Large intestine (tissue), 12 donors: ENCODE measurements at places on chromosomes 12 and 14. TPM values are rescaled to one million over a fixed set of nuclear protein-coding genes. Genes with fewer than 3 reads are reported as not detected.
A peak's percentile ranks its signal among the peaks of the same experiment; 100 is the strongest.

- peak; percentile 23 for DNase-seq
Observed at GRCh38 chr12:111024205-111024801, 103.9 kb upstream of the MYL2 start.

- no peak for DNase-seq
Observed at GRCh38 chr14:102035914-102036313, 50.9 kb downstream of the HSP90AA1 start.

- DNase-seq: peak; percentile 90
Observed at GRCh38 chr12:7666595-7666994, 887 bp upstream of the APOBEC1 start.

DNA sequence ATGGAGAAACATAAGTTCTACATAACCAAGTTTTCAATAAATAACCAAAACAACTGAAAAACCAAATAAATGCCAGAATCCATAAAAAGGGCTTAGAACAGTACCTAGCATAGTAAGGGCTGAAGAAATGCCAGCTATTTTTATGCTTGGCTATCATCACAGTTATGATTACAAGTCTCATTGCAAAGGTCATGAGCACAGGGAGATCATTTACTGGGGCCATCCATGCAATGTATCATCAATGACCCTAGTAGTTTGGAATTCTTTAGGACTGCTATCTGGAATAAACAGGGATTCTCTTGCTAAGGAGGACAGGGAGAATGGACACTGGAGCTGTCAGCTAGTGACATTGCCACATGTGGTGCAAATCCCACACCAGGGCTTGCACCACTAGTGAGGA is 92.5 kb upstream of the NAP1L1 start:
- DNase-seq: no peak

TROAP gene
- polyA plus RNA-seq: 15.8 TPM

DNA sequence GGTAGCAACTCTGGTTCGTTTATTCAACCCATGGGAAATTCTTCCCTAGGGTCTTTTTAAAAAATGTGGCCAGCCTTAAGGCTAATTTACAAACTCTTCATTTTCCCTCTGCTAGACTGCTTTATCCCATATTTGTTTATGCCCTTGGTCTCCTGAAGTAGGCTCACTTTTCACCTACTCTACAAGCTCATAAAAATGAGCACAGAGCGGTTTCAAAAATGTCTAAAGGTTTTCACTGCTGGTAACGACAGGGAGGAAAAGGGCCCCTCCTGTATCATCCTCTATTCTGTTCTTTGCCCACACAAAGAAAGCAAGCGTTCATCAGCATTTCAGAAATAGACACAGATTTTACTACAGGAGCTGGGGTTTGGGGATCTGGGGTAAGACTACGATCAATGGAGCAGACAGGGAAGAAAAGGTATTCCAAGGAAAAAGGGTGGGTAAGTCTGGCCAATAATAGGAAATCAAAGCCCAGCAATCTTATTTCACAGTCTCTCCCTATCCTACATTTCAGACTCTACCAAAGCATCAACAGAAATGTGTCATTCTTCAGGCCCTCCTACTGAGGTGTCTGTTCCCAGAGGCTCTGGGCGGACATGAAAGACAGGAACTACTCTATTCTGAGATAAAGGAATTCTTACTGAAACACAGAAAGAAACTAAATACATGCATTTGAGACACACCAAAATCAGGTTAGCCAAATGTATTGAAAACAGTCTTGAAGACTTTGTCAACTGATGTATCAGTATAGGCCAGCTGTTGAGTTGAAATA is 86.4 kb downstream of the SPPL3 start:
- no peak for DNase-seq

DNA sequence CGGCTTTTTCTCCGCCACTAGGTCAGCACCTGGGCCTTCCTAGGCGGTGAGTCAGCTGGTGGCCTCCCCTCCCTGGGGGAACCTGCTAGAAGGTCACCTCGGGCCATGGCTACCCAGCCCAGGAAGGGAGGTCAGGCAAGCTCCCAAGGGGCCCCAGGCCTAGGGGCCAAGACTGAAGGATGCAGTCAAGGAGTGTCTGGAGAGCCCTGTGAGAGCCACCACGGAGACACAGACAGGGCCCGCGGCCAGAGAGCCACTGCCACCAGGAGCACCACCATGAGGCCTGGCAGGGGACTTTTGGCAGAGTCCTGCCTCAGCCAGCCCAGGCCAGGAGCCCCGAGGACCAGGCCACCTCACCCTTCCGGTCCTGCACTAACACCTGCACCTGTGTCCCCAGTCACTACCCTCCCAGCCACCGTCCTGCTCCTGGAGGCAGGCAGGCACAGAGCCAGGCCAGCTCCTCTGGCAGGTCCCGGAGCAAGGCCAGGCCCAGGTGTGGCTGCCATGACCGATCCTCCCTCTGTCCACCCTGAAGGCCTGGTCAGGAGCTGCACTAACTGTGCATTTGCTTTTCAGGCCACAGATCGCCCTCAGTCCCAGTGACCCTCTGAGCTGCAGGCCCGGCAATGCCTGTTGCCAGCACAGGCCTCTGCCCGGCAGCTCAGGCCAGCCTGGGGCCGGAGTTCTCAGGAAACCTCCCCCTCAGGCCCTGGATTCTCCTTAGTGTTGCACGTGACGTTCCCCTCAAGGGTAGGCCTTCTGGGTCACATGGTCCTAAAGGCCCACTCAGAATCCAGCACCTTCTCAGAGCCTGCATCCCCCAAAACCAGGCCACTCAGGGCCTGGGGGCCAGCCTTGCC is 6.9 kb downstream of the PHETA1 start:
- DNase-seq: no peak

OR4E2 gene
- not detected for polyA plus RNA-seq
